Prostate gland (tissue), 2 donors: ENCODE measurements at places on chromosomes 7 and 10. TPM values are rescaled to one million over a fixed set of nuclear protein-coding genes. Genes with fewer than 3 reads are reported as not detected.
A peak's percentile ranks its signal among the peaks of the same experiment; 100 is the strongest.

The NKX1-2 gene
- total RNA-seq = 0.14 TPM

The KCP gene
- total RNA-seq = 0.45 TPM

The CPVL gene
- total RNA-seq = 48.3 TPM

The OPTN gene
- 69.9 TPM for total RNA-seq

The CASTOR2 gene
- 19.9 TPM for total RNA-seq

The ZSCAN21 gene
- 24.6 TPM for total RNA-seq

The FAM149B1 gene
- 17.7 TPM for total RNA-seq

The HBP1 gene
- total RNA-seq = 109 TPM

The DEPP1 gene
- total RNA-seq = 27.2 TPM

The ACTL6B gene
- total RNA-seq = not detected

The DKK1 gene
- total RNA-seq = 10.2 TPM

The TMEM196 gene
- not detected for total RNA-seq

The IGFBP1 gene
- not detected for total RNA-seq

The PFKP gene
- total RNA-seq = 35.1 TPM

The ITPRID1 gene
- 0.17 TPM for total RNA-seq

The ADRB1 gene
- total RNA-seq = 15.4 TPM

The PI4K2A gene
- total RNA-seq = 12.3 TPM

The IFIT1B gene
- total RNA-seq = not detected

The TSPAN12 gene
- total RNA-seq = 14.5 TPM

DNA sequence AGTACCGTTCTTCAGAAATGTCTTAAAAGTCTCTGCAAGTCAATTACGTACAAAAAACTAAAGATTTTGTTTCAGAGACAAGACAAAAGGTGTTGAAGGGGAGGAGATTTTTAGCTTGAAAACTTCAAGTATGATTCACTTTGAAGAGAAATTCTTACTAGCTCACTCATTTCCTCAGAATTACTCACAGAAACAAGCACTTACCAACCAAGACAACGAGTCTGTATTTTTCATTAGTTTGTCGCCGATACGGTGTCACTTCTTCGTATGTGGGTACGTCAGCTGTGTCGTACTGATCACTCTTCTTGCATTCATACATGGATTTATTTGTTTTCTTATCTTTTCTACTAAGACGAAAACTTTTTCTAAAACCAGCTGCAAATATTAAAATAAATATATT lies 90.6 kb upstream of the ODAD2 start:
- no peak for DNase-seq

GRCh38 chr10:132061465-132061864 lies 4.3 kb upstream of the JAKMIP3 start:
- DNase-seq = no peak

GRCh38 chr10:75575940-75576339 lies 144.5 kb downstream of the LRMDA start:
- DNase-seq = no peak

- no peak for DNase-seq
Measured at GRCh38 chr7:7054252-7054830, 128.0 kb upstream of the C1GALT1 start.

- DNase-seq = no peak
Measured at GRCh38 chr7:38185395-38186307, 7.6 kb downstream of the STARD3NL start.

DNA sequence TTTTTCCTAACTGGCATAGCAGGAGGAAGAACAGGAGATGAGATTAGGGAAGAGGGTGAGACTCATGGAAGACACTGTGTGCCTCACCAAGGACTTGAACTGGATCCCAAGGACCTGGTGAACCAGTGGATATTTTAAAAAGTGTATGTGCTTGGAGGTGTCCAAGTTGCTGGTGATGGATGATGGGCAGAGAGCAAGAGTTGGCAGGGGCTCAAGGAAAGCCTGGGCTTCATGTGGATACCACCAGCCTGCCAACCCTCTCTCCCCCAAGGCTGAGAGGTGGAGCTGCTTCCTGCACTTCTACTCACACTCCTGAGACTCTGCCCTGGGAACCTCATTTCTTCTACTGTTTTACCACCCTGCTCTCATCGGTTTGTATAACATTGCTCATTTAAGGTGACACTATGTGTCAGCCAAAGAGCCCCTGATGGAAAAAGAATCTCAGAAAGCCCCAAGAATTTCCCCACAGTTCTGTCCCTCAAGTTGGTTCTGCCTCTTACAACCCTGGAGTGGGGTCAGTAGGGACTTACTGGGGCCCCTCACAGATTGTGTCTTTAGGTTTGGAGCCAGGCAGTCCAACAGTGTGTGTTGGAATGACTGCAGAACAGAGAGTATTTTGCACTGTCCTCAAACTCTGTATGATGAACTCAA lies 56.2 kb upstream of the PDCD4 start:
- no peak for DNase-seq

GRCh38 chr10:51255381-51255780 lies 181.1 kb downstream of the PRKG1 start:
- DNase-seq = no peak

DNA sequence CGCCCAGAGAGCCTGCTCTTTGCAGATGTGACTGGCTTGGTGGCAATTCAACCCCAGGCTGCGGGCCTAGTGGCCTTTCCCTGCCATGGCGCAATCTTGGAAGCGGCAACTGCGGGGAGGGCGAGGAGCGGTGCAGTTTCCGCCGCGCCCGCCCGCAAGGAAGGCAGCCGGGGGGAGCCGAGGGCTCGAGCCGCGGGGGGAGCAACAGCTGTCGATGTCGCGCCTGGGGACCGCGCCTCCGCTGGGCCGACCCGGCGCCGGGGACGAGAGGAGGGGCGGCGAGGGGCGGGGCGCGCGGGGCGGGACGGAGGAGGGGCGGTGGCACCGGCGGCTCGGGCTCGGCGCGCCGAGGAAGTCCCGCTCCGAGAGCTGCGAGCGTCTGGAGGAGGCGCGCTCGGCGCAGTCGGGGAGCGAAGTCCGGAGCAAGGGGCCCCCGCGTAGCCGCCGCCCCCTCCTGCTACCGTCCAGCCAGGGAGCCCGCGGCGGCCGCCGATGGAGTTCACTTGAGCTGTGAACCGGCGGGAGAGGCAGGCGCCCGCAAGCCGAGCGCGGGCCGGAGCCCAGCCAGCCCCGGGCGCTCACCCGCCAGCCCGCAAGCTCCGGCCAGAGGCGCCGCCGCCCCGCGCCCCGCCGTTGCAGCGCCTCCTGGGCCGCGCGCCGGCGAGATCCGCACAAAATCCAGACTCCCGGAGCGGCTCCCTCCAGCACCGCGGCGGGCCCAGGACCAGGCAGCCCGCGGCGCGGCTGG lies 438.1 kb upstream of the GALNT17 start:
- DNase-seq = peak; percentile 74

DNA sequence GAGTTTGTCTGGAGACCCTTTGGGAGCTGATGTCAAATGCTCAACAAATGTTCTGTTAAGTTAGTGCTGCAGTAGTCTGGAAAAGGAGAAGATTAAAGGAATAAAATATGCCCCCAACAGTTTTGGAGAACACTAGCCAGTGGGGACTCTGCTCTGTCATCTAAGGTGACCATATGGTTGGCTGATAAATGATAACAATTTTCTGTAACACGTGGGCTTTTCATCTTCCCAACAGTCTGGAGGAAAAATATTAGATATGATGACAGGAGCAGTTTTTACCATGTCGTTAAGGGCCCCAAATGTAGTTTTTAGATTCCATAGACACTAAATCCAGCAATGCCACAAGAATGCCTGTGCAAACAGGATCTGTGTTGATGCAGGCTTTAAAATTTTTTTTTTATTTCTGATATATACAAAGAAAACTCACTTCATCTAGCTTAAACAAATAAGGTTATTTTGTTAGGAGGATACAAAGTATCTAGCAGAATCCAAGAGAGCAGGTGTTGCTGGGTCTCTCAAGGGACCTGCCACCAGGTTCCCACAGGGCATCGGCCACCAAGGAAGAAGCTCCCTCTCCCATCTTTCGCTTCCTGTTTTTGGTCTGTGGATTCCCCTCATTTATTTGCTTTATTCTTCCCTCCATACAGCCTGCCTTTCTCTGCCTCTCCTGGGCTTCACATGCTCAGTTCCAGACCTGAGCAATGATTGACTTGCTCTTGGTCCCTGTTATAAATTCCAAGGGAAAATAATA lies 6.2 kb upstream of the CFAP58 start:
- no peak for DNase-seq

GRCh38 chr7:110718503-110719205 lies 372.3 kb upstream of the LRRN3 start:
- DNase-seq = no peak

- no peak for DNase-seq
Measured at GRCh38 chr10:80132299-80133139, at the start of gene PLAC9. Gene PLAC9, plus strand, starts transcription at chr10:80132730. Its CDS starts 33 bp downstream, at chr10:80132763.

- DNase-seq = no peak
Measured at GRCh38 chr7:20350996-20351692, 20.4 kb downstream of the ITGB8 start.

- DNase-seq = no peak
Measured at GRCh38 chr7:85529831-85530230, 343.0 kb upstream of the SEMA3D start.

DNA sequence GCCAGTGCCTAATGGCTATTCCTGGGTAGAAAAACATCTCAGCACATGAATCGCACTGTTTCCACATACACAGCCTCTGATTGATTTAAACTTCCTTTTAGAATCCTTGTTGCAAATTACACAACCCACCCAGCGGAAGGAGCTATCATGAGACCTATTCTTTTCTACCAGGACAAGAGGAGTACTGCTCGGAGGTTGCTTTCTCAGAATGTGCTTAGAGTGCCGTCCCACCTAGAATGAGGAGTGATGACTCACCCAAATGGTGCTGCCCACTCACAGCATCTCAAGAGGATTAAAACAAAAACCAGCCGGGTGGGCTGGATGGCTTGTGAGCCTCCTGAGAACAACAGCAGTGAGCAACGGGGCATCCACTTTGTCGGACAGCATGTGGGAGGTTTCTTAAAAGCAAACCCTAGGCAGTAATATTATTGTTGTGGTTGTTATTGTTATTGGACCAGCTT lies 128.9 kb downstream of the DGKI start:
- DNase-seq = no peak

GRCh38 chr10:49394933-49395740 lies 752 bp downstream of the DRGX start:
- no peak for DNase-seq

DNA sequence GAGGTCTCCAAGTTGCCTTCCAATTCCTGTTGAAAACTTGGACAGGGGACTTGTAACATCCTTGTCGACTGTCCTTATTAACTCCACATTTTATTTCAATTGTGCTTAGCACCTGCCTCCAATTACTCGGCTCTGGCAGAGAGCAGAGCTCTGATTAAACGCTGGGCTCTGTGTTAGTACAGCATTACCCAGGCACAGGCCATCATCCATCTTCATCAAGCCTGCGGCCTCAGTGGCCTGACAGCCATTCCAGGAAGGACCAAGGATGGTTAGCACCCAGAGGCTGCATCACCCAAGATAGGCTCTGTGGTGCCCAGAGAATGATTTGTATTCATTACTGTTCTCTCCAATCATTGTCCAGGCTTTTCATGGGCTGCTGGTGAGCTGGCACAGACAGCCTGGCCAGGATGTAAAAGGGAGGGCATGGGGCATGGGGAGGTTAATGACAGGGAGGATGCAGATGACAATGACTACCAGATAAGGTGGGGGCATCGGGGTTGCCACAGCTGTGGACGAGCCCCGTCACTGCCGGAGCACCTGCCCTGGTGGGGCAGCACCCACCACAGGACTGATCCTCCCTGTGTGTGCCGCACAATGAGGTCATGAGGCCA lies 123.3 kb downstream of the PTPN20 start:
- no peak for DNase-seq

GRCh38 chr7:18004372-18004771 lies 23.3 kb downstream of the PRPS1L1 start:
- no peak for DNase-seq

DNA sequence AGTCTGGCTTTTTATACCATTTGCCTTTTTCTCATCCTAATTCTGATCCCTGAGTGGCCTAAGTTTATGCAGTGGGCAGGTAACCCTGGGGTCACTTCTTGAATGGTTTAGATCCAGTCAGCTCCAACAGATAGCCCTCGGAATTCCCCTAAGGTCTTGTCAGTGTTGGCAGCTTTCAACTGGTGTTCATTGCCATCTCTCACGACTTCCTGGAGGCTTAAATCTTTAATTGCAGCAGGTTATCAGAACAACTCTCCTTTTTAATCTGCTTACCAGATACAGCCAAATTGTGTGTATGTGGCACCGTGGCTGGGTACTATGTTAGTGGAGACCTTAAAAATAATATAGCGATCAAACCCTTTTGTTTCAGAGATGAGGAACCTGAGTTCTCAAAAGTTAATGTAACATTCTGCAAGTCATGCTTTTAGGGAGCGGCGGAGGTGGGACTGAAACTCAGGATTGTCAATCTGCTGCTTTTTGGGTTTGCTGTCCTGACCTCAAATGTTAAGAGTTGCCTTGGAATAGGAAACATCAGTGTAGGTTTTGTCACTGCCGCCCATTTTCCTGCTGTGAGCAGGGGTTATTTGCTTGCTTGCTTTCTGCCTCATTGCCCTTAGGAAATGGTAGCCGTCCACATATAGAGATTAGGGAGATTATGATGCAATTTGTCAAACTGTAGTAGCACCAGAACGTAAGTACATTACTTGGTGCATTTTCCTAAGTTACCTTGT lies 818 bp downstream of the DLD start:
- DNase-seq = no peak

DNA sequence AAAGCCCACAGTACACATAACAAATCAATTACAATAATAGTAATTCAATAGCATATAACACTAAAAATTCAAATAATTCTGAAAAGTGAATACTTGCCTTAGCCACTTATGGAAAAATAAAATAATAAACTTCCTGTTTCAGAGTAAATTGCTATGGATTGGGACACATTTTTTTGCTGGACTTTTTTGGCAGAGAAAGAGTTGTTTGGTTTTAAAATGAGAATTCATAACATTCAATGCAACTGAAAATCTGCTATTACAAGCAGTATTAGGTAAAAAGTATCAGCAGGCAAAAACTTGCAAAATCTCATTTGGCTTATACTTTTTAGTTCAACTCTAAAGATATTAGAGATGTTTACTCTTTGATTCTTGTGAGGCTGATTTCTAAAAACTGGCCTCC lies 141.7 kb downstream of the NRCAM start:
- DNase-seq = no peak

- DNase-seq = no peak
Measured at GRCh38 chr10:15898046-15898445, 37.7 kb upstream of the MINDY3 start.

- DNase-seq = no peak
Measured at GRCh38 chr10:20087353-20087752, 271.1 kb downstream of the PLXDC2 start.

DNA sequence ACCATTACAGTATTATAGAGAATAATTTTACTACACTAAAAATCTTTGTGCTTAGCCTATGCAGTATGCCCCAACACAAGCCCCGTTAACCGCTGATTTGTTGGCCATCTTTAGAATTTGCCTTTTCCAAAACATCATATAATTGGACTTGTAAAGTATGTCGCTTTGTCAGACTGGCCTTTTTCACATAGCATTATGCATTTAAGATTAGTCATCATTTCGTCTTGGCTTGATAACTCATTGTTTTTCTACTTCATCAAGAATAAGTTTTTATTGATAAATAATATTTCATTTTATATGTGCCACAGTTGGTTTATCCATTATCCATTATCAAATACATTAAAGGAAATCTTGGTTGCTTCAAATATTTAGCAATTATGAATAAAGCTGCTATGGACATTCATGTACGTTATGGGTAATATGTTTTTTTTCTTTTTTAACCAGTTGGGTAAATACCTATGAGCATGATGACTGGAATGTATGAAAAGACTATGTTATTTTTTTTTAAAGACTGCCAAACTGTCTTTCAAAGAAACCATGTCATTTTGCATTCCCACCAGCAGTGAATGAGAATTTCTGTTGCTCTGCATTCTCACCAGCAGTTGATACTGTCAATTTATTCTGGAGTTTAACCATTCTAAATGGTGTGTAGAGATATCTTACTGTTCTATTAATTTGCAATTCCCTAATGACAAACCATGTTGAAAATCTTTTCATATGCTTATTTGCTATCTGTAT lies 273.1 kb upstream of the KCND2 start:
- DNase-seq = no peak
